HepG2 (cell line): ENCODE measurements at places on chromosomes 6 and 20. TPM values are rescaled to one million over a fixed set of nuclear protein-coding genes. Genes with fewer than 3 reads are reported as not detected.

TSHZ2 gene
- polyA plus RNA-seq, result 0.01 and 0.13 TPM in 2 replicates

ARHGAP40 gene
- 2.1 and 2.7 TPM in 2 replicates for polyA plus RNA-seq

KHDC1 gene
- polyA plus RNA-seq, result not detected in 2 replicates

GATA5 gene
- polyA plus RNA-seq, result 0.12 and 0.18 TPM in 2 replicates

XPO5 gene
- polyA plus RNA-seq, result 52.2 and 67.6 TPM in 2 replicates

C4A gene
- 478 and 755 TPM in 2 replicates for polyA plus RNA-seq

UBD gene
- polyA plus RNA-seq, result 13.9 and 26.9 TPM in 2 replicates

MACROD2 gene
- polyA plus RNA-seq, result 0.13 and 0.21 TPM in 2 replicates

HRH3 gene
- not detected in 2 replicates for polyA plus RNA-seq

DNA sequence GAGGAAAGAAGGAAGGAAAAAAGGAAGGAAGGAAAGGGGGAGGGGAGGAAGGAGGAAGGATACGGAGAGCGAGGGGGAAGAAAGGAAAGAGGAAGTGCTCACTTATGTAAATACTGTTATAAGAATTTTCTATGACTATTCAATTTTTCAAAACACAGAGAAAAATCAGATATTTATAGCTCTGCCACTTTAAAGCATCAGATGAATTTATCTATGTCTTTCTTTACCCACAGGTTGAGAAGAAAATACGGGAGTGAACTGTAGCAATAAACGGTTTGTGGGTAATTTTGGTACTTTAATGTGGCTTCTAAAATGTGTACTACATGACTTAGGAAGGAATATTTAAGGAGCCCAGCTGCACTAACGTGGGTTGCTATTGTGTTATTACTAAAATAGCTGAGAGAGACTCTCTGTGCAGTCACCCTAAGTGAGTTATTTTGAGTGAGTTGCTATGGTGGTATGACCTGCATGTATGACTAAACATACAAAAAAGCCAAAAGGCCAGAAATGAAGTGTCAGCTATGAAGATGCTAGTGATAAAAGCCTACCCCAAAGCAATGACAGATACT lies 225.5 kb downstream of the SOD2 start:
- no peak for DNase-seq

GRCh38 chr20:50874111-50874757 lies 57.0 kb downstream of the ADNP start:
- no peak for DNase-seq

DNA sequence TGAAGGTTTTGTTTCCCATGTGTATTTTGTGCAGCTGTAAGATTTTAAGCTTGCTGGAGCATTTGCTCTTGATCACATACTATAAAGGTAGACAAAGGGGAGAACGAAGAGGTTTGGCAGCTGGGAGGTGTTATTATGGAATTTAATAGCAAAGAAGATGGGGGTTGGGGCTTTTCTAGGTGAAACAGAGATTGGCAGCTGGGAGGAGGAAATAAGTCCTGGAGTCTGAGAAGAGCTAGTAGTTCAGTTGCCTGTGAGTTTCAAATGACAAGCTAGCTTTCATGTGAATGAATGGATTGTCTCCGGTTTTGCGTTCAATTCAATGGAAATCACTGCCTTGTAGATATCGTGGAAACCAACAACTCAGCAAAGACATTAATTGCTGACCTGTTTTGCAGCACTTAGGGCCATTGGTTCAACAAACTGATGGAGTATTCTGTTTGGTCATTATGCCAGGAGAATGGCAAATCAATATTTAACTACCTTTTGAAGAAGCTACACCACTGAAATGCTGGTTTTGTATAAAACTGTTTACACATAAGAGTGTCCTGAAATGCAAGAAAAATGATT lies 38.1 kb upstream of the FLRT3 start:
- no peak for DNase-seq

GRCh38 chr20:36243726-36244125 lies 7.4 kb downstream of the AAR2 start:
- DNase-seq, result no peak
